ENCODE measurements at places on chromosomes 3 and 15.

GRCh38 chr3:120705884-120706582, 24.0 kb upstream of the HGD start:
- H3K4me1 ChIP-seq, result no peaks in the 10 kb centered on the region
- no peak overlapping the region for H3K27ac ChIP-seq
- no peak overlapping the region for H3K4me3 ChIP-seq

- H3K27ac ChIP-seq, result no peak overlapping the region
- H3K36me3 ChIP-seq, result no peaks in the 10 kb centered on the region
- H3K4me3 ChIP-seq, result no peak overlapping the region
- DNase-seq, result no peak
Observed at GRCh38 chr15:83123529-83123928, 16.1 kb downstream of the TM6SF1 start.

DNA sequence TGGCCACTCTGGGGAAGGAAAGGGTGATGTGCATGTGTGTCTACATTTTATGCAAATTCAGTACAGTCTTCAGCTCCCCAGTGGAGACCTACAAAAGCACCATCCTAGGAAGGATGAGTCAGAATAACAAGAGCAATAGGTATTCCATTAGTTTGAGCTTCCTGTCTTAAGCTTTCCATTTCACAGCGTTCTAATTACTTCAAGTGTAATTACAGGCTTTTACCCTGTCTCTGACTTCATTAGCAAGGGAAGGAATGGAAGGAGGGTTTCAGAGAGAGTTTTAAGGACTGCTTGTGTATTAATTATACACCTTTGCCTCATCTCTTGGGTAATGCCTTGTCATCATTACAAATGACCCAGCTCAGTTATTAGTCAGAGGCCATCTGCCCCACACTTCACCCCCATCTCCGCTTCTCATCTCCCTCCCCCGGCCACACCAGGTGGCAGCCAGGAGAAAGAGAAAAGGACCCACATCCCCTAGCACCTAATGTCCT, 202.8 kb upstream of the MRPL3 start:
- no peaks in the 10 kb centered on the region for H3K36me3 ChIP-seq
- no peaks in the 10 kb centered on the region for H3K4me1 ChIP-seq
- no peak overlapping the region for H3K27ac ChIP-seq
- no peaks in the 10 kb centered on the region for H3K27me3 ChIP-seq
- DNase-seq, result no peak

GRCh38 chr3:171393032-171393744, 67.0 kb downstream of the TNIK start:
- H3K27ac ChIP-seq, result no peak overlapping the region
- H3K27me3 ChIP-seq, result no peaks in the 10 kb centered on the region
- H3K4me1 ChIP-seq, result no peaks in the 10 kb centered on the region
- no peak overlapping the region for H3K4me3 ChIP-seq

DNA sequence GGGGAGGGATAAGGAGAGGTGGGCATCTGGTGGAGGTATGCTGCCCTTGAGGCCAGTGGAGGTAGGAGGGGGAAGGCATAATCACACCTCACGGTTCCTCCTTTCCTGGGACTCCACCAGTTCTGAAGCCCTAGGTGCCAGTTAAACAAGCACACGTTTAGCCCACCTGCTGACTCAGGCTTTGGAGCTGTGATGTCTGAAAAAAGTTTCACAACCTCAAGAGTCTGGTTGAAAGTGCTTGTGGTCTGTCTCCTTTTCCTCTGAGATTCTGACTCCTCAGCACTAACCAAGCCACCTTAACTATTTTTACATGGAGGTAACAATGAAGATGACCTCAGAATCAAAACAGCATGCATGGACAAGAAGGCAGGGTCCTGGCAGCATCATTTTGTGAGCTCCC, 23.0 kb downstream of the HPS3 start:
- DNase-seq, result no peak
- H3K4me1 ChIP-seq, result peaks cover 8% of the 10 kb centered on the region
- H3K27me3 ChIP-seq, result no peaks in the 10 kb centered on the region
- no peaks in the 10 kb centered on the region for H3K36me3 ChIP-seq
- H3K4me3 ChIP-seq, result no peak overlapping the region

Measured in esophagus squamous epithelium (tissue), 5 donors.